ENCODE measurements at places on chromosomes 13 and 19.

GRCh38 chr19:17678836-17679235, 9.3 kb downstream of the UNC13A start:
- DNase-seq: no peak

- no peak for DNase-seq
These were observed 141.2 kb downstream of the LHFPL6 start for GRCh38 chr13:39461685-39462266.

GRCh38 chr19:41408256-41408655, 10.6 kb downstream of the BCKDHA start:
- DNase-seq: no peak

DNA sequence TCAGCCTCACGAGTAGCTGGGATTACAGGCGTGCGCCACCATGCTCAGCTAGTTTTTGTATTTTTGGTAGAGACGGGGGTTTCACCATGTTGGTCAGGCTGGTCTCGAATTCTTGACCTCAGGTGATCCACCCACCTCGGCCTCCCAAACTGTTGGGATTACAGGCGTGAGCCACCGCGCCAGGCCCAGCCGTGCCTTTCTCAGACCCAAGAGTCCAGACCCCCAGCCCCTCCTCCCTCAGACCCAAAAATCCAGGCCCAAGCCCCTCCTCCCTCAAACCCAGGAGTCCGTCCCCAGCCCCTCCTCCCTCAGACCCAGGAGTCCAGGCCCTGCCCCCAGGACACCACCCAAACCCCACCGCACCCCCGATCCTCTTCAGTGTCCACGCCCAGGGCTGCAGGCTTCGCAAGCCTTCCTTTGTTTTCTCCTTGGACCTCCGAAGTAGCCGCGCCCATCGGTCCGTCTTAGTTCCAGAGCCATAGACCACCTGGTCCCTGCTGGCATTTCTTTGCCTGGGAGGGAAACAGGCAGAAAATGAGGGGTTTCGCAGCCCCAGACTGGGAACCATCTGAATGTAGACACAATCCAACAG, 3.7 kb downstream of the TMC4 start:
- no peak for DNase-seq

GRCh38 chr13:59782696-59783095, 381.0 kb downstream of the DIAPH3 start:
- no peak for DNase-seq

GRCh38 chr13:110291286-110291685, 15.7 kb downstream of the COL4A1 start:
- DNase-seq: no peak

DNA sequence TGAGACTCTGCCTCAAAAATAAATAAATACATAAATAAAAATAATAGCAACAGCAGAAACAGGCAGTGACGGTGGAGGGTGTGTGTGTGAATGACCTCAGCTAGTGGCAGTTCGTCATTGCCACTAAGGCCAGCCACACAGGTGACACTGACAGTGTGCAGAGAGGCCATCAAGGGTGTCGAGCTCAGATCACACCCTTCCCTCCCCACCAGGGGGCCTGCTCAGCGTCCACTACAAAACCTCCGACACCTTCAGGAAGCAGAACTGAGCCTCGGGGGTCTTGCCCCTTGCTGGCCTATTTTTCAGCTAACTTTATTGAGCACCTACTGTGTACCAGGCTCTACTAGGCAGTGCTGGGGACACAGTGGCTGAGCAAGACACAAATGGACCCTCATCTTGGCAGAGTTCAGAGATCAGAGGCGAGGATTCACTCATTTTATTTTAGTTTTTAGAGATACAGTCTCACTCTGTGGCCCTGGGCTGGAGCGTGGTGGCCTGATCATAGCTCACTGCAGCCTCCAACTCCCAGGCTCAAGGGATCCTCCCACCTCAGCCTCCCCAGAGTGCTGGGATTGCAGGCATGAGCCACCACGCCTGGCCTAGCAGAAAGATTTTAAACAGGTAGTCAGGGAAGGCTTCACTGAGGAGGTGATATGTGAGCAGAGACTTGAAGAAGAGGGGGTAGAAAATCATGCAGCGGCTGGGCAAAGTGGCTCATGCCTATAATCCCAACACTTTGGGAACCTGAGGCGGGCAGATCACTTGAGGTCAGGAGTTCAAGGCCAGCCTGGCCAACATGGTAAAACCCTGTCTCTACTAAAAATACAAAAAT, 30.3 kb upstream of the SEMA6B start:
- no peak for DNase-seq

GRCh38 chr13:31521435-31521834, 217.9 kb upstream of the RXFP2 start:
- DNase-seq: no peak

GRCh38 chr13:40113643-40114304, 458.3 kb downstream of the COG6 start:
- no peak for DNase-seq

DNA sequence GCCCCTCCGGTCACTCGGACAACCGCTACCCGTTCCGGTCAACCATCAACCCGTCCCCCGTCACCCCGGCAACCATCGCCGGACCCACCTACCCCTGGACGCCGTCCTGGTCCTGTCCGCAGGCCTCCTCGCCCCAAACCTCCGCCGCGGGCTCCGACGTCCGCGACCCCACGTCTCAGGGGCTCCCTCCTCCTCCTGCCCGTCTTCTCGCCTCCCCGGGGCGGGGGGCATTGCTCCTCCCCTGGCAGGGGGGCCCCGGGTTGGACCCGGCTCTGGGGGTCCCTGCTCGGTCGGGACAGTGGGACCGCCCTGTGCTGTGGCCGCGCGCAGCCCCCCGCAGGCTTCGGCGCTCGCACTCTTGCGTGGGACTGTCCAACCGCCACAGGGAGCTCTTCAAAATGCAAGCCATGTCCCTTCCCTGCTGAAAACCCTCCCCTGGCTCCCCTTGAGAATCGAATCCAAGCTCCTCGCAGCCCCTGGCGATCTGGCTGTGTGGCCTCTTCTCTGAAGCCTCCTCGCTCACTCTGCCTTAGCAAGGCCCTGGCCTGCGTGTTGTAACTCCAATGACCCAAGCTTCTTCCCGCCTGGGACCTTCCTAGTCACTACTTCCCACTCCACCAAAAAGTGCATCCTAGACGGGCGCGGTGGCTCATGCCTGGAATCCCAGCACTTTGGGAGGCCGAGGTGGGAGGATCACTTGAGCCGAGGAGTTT, 8.4 kb downstream of the EPHX3 start:
- DNase-seq: no peak

- no peak for DNase-seq
These were observed 26.5 kb downstream of the GPR18 start for GRCh38 chr13:99231721-99232120.

DNA sequence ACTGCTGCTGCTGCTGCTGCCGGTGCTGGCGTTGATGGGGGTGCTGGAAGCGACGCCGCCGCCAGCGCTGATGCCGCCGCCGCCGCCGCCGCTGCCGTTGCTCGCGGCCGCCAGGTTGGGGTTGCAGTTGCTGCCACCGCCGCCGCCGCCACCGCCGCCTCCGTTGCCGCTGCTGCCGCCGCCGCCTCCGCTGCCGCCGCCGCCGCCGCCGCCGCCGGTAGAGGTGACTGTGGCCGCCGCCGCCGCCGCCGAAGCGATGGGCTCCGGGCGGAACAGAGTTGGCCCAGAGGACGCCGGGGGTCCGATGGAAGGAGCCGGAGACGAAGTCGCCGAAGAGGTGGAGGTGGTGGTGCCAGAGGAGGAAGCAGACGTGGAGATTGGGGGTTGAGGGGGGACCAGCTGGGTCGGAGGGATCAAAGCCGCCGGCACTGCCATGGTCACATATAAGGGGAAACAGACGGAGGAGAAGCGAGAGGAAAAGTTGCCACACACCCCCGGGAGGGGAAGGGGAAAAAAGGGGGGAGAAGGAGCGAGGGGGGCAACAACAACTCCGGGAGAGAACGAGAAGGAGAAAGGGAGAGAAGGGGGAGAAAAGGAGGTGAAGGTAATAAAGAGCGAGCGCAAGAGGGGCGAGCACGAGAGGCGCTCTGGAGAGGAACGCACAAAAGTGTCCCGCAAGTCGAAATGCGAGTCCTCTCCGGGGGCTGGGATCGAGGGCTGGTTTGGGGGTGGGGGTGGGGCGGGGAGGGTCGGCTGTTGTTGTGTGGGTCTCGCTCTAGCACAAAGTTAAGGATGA, 471 bp downstream of the DACH1 start:
- no peak for DNase-seq

- no peak for DNase-seq
These were observed 31.5 kb downstream of the KLF5 start for GRCh38 chr13:73090116-73090822.

DNA sequence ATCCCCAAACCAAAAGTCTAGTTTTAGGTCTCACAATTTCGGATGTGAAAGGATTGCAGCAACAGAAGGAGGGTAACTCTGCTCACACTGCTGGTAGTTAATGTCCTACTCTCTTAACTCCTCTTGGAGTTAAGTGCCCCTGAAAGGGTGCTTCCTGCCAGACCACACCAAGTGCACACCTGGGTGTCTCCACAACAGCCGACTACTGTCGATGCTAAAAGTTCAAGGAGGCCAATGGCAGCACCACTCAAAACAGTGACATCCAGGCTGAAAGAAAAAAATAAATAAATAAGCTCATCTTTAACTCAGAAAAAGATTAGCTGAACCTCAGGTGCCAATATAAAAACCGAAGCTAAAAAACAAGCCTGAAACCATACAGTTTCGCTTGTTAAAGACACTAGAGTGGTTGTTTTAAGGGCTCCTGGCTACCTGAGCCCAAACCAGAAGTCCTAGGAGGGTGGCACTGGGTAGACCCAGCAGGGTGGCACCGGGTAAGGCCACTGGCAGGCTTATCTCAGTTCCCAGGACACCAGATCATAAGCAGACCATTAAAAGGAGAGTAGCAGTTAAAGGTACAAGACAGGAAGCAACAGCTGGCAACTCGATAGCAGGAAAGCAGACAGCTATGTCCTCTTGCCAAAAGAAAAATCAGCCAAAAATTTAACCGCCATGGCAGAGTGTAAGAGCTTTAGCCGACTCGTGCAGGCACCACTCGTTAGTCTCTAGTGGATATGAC, 39.3 kb downstream of the BRD4 start:
- no peak for DNase-seq

- DNase-seq: no peak
These were observed 5.6 kb upstream of the SYDE1 start for GRCh38 chr19:15101479-15102082.

- DNase-seq: no peak
These were observed 40.1 kb downstream of the ZC3H13 start for GRCh38 chr13:46012404-46012803.

DNA sequence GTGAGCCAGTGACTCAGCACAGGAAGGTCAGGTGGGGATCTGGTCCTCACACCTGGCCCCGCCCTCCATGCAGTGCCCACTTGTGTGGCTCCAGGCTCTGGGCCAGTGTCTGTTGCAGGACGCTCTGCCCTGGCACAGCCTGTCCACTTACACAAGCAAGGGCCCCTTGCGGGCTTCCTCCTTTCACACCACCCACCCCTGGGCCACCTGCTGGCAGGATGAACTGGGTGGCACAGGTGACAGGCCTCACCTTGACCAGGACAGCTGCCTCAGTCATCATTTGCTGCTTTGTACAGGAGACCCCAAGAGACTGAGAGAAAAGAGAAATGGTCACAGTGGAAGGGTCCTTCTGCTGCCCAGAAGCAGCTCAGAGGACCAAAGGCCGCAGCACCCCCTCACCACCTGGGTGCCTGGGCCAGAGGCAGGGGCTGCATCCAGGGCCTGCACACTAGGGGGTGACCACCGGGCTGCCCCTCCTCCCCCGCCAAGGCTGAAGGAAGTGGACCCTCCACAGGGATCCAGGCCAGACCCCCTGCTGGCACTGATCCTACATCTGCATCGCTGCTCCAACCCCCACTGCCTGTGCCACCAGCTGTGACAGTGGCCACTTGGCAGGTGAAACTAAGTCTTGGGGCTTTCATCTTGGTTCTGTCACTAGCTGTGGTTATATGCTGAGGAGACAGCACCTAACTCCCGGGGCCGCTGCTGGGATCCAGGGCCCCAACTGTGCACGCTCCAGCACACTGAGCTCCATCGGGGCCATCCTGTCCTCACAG, 110.3 kb downstream of the TUBA3C start:
- DNase-seq: no peak

DNA sequence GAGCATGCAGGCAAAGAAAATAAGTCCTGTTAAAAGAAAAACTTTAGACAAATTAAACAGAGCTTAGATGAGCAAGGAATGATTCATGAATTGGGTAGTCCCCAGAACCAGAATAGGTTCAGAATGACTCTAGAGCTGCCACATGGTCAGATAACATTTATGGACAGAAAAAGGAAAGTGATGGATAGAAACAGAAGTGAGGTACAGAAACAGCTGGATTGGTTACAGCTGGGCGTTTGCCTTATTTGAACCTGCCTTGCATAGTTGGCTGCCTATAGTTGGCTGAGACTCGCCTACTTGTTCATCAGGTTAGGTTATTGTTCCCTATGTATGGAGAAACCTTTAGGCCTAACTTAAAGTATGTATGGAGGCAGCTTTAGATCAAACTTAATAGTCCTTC, 35.4 kb downstream of the WDFY2 start:
- DNase-seq: no peak

- DNase-seq: no peak
These were observed 27.6 kb downstream of the SCEL start for GRCh38 chr13:77563111-77563510.

DNA sequence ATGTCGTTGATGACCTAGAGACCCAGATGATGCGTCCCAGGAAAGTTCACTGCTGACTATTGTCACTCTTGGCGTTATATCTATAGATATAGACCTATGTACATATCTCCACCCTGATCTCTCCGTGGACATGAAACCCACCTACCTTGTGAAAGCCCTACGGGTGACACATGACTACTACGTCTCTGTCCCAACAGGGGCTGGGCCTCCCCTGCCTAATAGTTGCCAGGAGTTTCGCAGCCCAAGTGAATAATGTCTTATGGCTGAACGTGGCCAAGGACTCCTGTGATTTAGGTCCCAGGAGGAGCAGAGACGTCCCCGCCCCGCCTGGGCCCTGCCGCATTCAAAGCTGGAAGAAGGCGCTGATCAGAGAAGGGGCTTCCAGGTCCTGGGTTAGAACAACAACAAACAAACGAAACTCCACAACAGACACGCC, 4.9 kb upstream of the POU4F1 start:
- DNase-seq: no peak

DNA sequence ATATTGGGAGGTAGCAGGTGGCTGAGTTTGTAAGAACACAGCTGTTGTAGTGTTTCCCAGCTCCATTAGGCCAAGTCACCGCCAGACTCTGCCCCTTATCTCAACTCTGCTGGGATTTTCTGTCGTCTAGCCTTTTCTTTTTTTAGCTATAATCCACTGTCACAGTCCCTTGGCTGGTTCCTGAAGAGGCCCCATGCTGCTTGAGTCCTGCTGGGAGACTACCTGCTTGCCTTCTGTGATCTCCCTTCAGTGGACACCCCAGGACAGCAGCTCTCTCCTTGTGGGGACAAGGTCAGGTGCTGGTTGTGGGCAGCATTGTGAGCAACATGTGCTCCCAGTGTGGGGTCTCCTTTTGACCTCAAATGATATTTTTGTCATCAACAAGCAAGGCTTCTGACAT, 195.0 kb upstream of the ATXN8OS start:
- no peak for DNase-seq
